ENCODE measurements at places on chromosomes 13 and 19.

DNA sequence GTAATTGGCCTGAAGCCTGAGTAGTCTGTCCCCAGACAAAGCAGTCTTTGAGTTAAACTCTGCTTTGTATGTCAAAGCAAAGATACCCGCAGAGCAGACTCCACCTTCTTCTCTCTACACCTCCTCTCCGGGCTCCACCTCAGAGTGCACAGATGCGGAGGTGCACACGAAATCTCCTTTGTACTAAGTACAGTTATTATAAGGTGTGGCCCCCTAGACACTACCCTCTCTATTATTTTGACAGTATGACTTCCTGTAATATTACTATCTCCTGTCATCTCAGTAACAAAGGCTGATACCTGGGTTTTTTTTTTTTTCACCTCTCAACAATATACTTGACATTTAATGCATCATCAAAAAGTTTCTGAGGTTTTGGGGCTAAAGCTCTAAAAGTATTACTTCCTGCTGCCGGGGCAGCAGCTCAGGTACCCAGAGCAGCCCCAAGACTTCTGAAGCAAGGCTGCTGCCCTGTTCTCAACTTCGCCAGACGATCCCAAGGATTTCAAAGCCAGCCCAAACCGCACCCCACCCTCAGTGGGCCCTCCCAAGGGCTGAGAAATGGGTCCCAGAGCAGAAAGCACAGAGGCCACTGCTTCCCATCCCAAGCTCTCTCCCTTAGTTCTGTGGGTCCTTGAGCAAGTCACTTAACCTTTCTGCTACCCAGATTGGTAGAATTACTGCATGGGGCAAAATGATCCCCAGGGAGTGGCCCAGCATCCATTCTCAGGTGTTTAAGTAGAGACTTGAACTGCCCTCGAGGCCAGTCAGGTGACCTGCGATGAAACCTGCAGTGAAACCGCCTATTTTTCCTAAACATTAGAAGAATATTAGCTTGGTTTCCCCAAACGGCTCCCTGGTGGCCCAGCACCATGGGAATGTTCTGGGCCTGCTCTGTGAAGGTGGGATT is 180.6 kb downstream of the FOXO1 start:
- peak; percentile 34 for DNase-seq

- DNase-seq: no peak
These were observed 29.2 kb downstream of the XPO4 start for GRCh38 chr13:20873348-20873747.

DNA sequence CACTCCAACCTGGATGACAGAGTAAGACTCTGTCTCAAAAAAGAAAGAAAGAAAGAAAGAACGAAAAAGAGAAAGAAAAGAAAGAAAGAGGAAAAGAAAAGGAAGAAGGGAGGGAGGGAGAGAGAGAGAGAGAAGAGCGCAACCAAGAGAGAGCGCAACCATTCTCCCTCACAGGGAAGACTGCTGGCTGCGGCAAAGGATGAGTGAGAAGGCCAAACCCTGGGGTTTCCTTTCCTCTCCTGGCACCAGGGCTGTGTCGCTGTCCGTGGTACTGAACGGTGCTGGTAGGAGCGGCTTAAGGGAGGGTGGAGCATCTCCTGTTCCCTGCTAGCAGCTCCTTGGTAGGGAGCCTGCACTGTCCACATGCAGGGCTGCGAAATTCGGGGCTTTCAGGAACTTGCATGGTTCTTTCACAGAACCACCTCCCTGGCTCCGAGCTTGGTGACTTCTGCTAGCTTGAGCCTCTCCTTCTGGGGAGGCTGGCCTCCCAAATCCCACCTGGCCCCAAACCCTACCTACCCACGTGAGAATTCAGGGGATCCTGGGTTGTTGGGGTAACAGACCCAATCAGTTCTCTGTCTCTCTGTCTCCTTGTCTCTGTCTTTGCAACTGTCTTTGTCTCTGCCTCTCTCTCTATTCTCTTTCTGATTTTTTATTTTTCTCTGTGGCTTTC is 51.1 kb upstream of the ZNRF4 start:
- peak; percentile 9 for DNase-seq

- peak; percentile 71 for DNase-seq
These were observed 13.1 kb downstream of the TJP3 start for GRCh38 chr19:3721131-3721886.

DNA sequence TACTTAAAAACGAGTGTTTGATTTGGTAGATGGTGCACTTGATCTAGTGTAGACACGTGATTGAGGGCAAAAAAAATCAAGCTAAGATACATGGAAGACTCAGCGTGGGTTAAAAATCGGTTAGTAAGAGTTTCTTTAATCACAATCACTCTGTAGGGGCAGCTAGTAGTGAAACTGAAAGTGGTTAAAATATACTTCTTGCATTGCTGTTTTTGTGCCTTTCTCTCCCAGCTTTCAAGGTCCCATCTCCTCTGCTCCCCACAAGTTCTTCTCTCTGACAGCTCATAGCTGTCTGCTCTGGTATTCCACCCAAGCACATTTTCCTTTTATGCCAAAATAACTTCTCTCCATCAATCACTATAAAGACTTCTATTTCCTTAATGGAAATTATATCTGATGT is 1089.7 kb downstream of the EFNB2 start:
- no peak for DNase-seq

GRCh38 chr19:12949363-12950283 is 4.0 kb downstream of the RAD23A start:
- no peak for DNase-seq

- no peak for DNase-seq
These were observed 105.9 kb downstream of the AKAP11 start for GRCh38 chr13:42377640-42378382.

GRCh38 chr13:74819549-74819948 is 662.4 kb downstream of the TBC1D4 start:
- no peak for DNase-seq

DNA sequence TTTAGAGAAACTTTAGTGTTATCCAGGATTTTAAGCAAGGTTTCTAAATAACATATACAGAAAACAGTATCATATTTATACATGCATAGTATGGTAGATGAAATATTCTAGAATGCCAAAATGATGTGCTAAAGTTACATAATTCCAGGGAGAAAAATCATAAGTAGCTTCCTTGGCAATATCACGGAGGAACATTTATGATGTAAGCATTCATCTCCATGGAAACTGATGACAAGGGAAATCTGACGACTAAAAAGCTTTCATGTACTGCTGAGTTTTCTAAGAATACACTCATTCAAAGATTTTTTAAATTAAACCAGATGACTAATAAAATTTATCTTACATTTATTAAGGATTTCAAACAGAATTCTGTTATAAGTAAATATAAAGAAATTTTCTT is 4.7 kb downstream of the TEX30 start:
- DNase-seq: no peak

- no peak for DNase-seq
These were observed 61.2 kb upstream of the EDNRB start for GRCh38 chr13:77979721-77980385.

DNA sequence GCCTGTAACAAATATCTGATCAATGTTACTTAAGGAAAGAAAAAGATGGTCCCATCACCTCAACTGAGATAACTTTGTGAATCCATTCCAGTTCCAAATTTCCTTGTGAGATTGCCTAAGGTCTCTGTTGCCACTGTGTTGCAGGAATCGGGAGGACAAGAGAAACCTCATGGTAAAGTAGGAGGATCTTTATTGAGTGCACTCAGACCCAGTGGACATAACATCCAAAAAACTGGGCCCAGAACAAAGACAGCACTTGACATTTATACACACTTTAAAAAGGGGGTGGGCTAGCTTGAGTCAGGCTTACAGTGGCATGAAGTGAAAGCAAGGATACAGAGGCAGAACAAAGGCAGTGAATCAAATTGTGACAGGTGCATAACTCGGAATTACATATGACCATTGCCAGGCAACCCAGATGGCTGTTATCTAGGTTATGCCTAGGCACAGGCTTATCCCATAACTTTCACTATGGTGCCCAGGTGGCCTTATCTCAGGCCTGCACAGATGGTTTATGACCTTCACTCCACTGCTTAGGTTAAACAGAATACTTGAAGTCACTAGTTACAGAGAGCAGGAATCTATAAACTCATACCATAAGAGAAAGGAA is 459.4 kb upstream of the PCDH20 start:
- no peak for DNase-seq

DNA sequence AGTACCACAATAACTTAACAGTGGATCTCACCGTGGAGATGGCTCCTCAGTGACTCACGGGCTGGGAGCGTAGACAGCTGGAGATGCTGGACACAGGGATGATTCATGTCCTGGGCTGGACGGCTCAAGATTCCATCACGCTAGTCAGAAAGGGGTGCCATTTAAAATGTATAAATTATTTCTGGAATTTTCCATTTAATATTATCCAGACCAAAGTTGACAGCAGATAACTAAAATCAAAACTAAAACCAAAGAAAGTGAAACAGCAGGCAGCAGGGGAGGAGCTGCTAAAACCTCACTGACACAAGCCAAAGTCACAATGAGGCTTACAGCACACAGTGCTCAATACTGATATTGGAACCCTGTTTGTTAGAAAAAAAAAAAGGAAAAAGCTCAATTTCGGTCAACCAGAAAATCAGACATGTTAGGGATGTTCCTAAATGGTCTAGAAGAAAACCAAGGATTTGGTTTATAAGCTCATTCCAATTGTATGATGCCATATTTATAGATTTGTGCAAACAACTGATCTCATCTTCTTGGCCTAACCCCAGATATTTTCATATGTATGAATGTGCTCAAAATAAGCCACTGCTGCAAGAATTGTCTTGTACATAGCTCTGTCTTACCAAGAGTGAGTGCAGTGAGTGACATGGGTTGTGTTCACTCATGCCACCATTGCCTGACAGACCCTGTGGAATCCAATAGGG is 111.8 kb downstream of the SACS start:
- DNase-seq: no peak

DNA sequence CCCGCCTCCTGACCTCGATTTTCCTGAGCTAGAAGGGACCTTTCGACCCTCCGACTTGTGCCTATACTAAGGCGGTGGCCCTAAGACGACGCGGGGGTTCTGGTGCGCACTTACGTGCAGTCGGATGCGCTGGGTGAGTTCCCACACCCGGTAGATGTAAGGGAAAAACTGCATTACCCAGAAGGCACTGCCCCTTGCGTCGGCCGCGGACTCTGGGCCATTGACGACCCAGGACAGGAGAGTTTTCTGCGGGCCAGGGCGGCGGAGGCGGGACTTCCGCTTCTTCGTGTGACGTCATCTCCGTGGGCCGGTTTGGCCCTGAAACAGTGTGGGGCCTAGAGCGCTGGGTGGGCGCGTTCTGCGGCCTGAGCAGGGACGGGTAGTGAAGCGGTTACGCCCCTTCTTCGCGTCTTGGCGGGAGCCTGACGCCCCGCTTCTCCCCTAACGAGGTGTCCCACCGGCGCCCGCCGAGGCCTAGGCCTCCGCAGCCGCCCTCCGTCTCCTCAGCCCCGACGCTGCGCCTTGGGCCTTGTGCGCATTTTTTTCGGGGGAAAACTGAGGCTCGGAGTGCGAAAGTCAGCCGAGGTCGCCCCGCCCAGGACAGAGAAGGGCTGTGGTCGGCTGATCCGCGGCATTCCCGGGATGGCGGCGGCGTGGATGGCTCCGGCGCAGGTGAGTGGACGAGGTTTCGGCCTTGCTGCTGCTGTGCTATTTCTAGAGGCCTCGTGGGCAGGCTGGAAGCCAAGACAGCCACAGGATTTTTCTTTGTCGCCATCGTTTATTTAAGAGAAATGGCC is at the start of gene ZNF460:
Gene ZNF460 (plus strand): TSS at position 321 of the 797 bp plus-strand sequence. CDS start 322 bp downstream, at position 643.
- DNase-seq: peak; percentile 96

DNA sequence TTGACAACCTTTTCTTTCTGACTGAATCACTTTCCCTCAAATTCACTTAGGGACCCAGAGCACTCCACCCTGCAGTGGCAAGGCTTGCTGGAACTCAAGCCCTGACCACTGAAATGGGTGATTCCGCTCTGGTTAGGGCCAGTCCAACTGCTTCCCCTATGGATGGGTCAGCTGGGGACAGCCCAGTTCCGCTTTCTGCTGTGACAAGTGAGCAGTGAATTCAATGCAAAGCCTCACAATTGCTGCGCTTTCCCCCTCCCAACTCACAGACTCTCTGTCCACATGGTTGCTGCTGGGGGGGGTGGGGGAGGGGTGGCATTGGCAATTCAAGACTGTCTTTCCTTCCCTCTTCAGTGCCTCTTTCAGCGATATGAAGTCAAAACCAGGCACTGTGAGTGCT is 18.7 kb downstream of the CD70 start:
- no peak for DNase-seq

- peak; percentile 93 for DNase-seq
These were observed 3.7 kb upstream of the ZNF665 start for GRCh38 chr19:53196777-53197396.

DNA sequence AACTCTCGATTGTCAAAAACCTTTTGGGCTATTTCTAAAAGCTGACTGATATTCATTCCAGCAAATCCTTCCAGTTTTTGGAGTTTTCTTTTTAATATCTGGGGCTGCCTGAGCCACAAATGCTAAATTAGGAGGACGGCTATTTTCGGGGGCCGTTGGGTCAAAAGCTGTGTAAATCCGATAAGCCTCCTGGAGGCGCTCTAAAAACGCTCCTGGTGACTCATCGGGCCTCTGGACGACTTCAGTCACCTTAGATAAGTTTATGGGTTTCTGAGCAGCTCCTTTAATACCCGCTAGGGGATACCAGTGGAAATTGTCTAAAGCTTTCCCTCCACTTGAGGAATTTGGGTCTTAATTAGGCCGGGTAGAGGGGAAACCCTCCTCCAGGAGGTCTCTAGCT is 66.4 kb downstream of the ZNF730 start:
- DNase-seq: no peak

GRCh38 chr19:28405346-28405742 is 807.6 kb downstream of the UQCRFS1 start:
- no peak for DNase-seq

- DNase-seq: no peak
These were observed 102.0 kb downstream of the DCLK1 start for GRCh38 chr13:36029166-36029565.

DNA sequence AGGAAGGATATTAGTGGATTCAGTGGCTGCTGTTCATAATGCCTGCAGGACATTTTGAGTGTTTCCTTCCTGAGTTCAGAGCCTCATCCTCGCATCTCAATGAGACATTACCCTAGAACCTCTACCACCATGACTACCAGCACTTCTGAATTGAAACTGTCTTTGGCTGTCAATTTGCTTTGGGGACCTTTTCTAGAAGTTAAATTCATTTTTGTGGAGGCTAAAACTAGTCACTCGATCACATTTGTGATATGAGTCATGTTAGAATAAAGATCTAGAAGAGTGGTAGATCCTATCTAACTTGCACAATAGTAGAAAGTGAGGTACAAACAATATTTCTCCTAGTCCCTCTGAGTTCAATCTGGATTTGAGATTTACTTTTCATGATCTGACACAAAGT is 124.9 kb downstream of the KCNRG start:
- DNase-seq: no peak

GRCh38 chr13:99965329-99966000 is 6.1 kb downstream of the ZIC5 start:
- no peak for DNase-seq

GRCh38 chr13:27969082-27969865 is at the start of gene CDX2:
CDX2 (minus strand) TSS chr13:27969315; CDS start chr13:27969006, 309 bp downstream.
- no peak for DNase-seq

DNA sequence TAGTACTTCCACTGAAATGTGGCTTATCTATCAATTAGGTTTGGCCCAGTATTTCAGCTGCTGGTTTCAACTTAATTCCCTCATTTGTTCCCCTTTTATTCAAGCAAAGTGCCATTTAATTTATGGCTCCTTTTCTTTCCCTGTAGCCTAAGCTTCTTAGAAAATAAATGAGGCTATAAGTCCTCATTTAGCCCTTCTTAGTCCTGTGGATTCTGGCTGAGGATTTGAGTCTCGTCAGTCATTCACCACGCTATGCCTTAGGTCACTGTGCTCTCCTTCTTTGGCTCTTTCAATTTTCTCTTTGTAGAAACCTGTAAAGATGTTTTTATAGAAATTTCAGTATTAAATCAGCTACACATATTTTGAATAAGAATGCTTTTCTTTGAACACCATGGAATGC is 579.1 kb downstream of the GPC6 start:
- DNase-seq: no peak

Data from stimulated activated CD8-positive, alpha-beta memory T cell treated with anti-CD3 and anti-CD28 coated beads, Interleukin-12 subunit alpha, Interleukin-12 subunit beta, amount 100 ng/mL, for 4 hours (primary cell).